ENCODE measurements at places on chromosomes 5 and 9. TPM values are rescaled to one million over a fixed set of nuclear protein-coding genes. Genes with fewer than 3 reads are reported as not detected.

ORM2 gene
- total RNA-seq = not detected

HACD4 gene
- total RNA-seq = 9.0 TPM

INSYN2B gene
- total RNA-seq = 12.1 TPM

F2RL2 gene
- 1.8 TPM for total RNA-seq

TICAM2 gene
- 9.5 TPM for total RNA-seq

RNF183 gene
- not detected for total RNA-seq

NFIB gene
- 5.8 TPM for total RNA-seq

TNC gene
- total RNA-seq = 24.8 TPM

FIBCD1 gene
- total RNA-seq = 2.8 TPM

TMEM174 gene
- not detected for total RNA-seq

BRD9 gene
- 34.9 TPM for total RNA-seq

DDX4 gene
- not detected for total RNA-seq

C7 gene
- 1.4 TPM for total RNA-seq

TAL2 gene
- not detected for total RNA-seq

ASTN2 gene
- total RNA-seq = 4.9 TPM

ADAMTS12 gene
- total RNA-seq = 16.7 TPM

INSL6 gene
- not detected for total RNA-seq

FST gene
- 1.2 TPM for total RNA-seq

AQP3 gene
- total RNA-seq = 2.3 TPM

PRPF4 gene
- total RNA-seq = 27.8 TPM

PTPRD gene
- 3.5 TPM for total RNA-seq

IFNB1 gene
- not detected for total RNA-seq

GCNT4 gene
- 0.58 TPM for total RNA-seq

GABRA1 gene
- total RNA-seq = not detected

SPINK6 gene
- total RNA-seq = 1.1 TPM

ANXA1 gene
- total RNA-seq = 1,085 TPM

SYNPO gene
- 4.6 TPM for total RNA-seq

ACOT12 gene
- not detected for total RNA-seq

NPR3 gene
- 4.6 TPM for total RNA-seq

SV2C gene
- total RNA-seq = not detected

THBS4 gene
- 0.18 TPM for total RNA-seq

CHMP5 gene
- 57.6 TPM for total RNA-seq

GLRA1 gene
- total RNA-seq = not detected

ADAMTS19 gene
- total RNA-seq = not detected

CDH10 gene
- under 0.01 TPM for total RNA-seq

SHISAL2B gene
- not detected for total RNA-seq

TAS2R1 gene
- total RNA-seq = not detected

PLAC8L1 gene
- not detected for total RNA-seq

CCL27 gene
- 0.58 TPM for total RNA-seq

PCDHA12 gene
- not detected for total RNA-seq

RNF180 gene
- under 0.01 TPM for total RNA-seq

GIN1 gene
- 7.8 TPM for total RNA-seq

CAMLG gene
- 39.8 TPM for total RNA-seq

ANXA6 gene
- total RNA-seq = 558 TPM

P4HA2 gene
- 206 TPM for total RNA-seq

IL3 gene
- not detected for total RNA-seq

FOXI1 gene
- total RNA-seq = not detected

C9orf153 gene
- total RNA-seq = not detected

IL9 gene
- total RNA-seq = not detected

ZDHHC11 gene
- under 0.01 TPM for total RNA-seq

KCNV2 gene
- total RNA-seq = not detected

NDST1 gene
- total RNA-seq = 49.6 TPM

CTXN3 gene
- total RNA-seq = not detected

SAPCD2 gene
- 17.3 TPM for total RNA-seq

HSD17B3 gene
- total RNA-seq = not detected

OR1Q1 gene
- total RNA-seq = not detected
